ENCODE measurements at places on chromosomes 12 and 14.

DNA sequence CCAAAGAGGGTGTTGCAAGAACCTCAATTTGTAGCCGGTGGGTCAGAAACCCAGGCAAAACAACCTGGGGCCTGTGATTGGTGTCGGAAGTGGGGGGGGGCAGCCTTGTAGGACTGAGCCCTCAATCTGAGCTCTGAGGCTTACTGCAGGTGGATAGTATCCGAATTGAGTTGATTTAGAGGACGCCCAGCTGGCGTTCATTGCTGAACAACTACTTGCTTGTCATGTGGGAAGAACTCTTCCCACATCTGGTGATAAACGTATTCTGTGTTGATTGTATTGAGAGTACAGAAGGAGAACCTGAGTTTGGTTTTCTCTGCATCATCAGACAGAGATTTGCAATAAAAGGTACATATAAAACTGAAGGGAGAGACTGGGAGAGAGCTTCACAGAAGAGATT lies 5.1 kb downstream of the ANO6 start:
- DNase-seq = no peak

- DNase-seq = peak; percentile 92
Observed at GRCh38 chr14:22549981-22550673, 38.9 kb downstream of the DAD1 start.

DNA sequence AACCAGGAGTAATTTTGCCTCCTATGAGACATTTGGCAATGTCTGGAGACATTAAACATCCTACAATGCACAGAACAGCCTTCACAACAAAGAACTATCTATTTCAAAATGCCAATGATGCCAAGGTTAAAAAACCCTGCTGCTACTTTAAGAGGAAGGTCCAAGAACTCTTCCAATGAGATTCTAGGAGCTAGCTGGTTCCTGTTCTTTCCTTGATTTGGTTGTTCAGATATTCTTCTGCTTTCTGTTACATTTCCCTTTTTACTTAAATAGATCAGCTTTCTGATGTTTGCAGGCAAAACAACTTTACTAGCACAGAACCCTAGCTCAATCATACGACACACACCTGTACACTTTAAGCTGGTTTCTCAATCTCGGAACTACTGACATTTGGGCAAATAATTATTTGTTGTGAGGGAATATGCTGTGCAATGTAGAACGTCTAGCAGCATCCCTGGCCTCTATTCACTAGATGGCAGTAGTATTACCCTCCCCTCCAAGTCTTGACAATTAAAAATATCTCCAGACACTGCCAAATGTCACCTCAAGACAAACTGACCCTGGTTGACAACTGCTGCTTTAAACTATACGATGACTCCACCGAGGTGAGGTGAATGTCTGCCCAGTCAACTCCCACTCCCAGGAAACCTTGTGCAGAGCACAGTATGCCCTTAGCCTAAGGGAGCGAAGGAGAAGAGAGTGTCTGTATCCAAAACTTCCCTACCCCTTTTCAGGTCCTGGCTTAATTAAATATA lies 4.4 kb downstream of the BLTP3B start:
- peak; percentile 72 for DNase-seq

DNA sequence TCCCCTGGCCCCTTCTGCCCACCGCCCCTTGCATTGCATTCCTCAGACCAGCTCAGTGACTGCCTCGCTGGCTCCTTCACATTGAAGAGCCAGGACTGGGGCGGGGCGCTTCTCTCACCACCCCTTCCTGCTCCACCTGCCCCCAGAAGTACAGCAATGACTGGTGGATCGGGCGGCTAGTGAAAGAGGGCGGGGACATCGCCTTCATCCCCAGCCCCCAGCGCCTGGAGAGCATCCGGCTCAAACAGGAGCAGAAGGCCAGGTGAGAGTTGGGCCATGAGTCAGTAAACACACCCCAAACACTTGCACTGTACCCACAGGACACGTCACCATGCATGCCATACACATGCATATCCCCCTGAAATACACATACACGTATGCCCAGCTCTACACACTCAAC lies 5.8 kb downstream of the CACNB3 start:
- DNase-seq = no peak

GRCh38 chr14:33393895-33394368 lies 455.3 kb downstream of the NPAS3 start:
- no peak for DNase-seq

DNA sequence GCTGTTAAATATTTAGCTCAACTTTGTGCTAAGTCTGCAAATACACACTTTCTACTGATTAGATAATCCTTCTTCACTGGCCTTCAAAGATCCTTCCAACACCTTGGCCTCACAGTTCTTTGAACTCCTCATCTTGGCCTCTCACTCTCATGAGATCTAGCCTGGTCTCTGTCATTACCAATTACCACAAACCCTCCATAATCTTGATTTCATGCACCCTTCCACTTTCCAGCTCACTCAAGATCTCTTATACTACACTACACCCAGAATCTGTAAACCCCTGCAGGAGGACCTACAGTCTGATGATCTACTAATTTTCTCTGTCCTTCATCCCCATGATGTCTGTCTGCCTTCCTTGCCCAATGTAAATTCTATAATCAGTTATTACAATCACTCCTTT lies 71.1 kb downstream of the DUSP16 start:
- DNase-seq = no peak

Measured in NB4 (cell line).